ENCODE measurements at places on chromosomes 1 and 21.

GRCh38 chr1:5683446-5683845, 308.8 kb downstream of the NPHP4 start:
- DNase-seq: no peak

GRCh38 chr1:194295685-194296084, 1109.3 kb upstream of the B3GALT2 start:
- DNase-seq: peak; percentile 7

GRCh38 chr1:30686236-30686935, 37.0 kb downstream of the MATN1 start:
- no peak for DNase-seq

DNA sequence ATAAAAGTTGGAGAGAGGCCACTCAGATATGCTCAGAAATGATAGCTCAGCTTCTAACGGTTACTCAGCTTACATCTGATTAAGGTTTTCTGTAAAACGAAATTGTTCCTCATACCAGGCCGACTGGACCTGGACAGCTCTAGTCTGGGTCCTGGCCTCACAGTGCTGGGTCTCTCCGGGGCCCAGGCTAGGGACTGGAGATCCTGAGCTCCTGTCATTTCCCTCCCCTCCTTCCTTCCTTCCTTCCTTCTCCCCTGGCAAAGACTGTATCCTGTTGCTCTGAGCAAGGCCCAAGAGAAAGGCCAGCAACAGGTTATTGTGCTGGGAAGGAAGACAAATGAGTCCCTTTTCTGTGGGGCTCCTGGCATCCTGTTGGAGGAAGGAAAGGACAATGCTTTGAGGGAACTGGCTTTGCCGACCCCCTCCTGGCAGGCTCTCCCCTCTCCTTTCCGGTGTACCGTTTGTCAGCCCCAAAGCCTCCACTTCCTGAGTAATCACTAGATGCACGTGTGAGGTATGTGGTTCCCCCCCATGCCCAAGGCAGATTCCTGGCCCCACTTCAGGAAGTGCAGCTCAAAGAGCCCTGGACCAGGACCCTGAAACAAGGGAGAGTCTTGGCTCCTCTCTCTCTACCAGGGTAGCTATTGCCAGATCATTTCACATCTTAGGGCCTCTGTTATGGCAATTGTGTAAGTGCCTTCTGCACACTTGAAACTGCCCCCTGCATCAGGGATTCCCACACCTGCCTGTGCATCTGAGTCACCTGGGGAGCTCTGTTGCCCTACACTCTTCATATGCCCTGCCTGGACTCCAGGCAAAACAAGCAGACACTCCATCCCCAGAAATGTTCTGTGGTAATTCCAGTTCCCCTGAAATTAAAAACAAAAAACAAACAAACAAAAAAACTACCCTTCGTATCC, 212.7 kb upstream of the FGGY start:
- DNase-seq: no peak

DNA sequence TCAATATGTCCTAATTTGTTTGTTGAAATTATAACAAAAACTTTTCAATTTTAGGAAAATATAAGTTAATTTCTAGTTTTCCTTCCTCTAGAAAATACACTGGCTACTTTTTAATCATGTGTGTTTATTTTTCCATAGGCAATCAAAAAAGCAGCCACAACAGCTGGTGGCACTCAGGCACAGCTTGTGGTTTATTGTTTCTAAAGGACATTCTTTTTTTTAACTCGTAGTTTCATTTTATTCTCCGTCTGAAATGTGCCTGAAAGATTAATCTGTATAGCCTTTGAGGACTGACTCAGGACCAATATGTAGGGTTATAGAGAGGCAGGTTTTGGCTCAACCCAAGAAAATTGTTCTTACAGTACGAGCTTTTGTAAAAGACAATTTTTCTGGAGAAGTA, 20.7 kb upstream of the STX12 start:
- DNase-seq: no peak

- DNase-seq: no peak
These were observed 121.4 kb downstream of the ATG4C start for GRCh38 chr1:62905309-62905708.

DNA sequence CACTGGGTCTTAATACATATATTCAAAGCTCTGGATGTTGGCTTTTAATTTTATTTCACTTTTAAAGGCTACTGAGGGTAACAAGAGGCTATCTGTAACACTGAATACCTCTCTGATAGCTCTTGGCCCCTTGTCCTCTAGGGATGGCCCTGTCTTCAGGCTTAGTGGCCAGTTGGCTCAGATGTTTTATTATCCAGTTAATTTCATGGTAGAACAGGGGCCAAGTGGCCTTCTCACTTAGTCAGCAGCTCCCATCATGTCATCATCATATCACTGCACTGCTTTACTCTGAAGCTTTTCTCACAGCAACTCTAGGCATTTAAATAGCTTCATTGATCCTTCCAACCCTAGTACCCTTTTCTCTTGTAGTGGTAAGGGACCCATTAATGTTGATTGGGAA, 40.2 kb upstream of the MACF1 start:
- no peak for DNase-seq

GRCh38 chr1:15825800-15826199, 18.4 kb upstream of the UQCRHL start:
- DNase-seq: no peak

DNA sequence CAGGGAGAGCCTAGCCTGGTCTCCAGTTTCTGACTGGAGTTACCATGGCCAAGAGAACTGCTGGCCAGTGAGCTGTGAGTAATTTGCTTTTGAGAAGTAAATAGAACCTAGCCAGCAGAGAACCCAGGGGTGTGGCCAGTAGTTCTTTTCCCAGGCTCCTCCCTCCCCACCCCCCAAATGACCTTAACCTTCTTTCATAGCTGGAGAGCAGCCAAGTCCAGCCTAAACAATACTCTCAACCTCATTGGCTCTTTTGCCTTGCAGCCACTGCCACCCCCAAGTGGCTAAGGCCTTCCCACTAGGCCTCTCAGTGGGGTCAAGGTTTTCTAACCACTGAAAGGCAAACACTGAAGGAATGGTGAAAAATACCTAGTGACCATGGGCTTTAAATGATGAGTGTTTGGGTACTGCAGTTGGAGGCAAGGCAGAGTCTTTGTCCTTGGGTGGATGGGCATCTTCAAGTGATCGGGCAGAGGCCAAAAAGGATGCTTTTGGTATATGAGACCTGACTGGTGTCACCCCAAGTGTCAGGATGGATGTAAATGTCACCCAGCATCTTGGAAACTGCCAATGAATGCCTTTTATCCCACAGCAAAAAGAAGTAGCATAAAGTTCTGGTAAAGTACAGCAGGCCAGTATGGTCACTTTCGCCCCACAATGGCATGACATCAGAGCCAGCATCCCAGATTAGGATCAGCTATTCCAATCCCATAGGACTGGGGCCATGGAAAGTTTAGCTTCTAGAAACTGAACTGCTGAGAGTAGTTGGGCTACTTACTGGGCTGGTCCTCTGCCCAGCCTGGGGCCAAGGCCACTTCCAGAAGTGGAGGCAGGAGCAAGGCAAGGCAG, 3.5 kb upstream of the PIGV start:
- peak; percentile 42 for DNase-seq

DNA sequence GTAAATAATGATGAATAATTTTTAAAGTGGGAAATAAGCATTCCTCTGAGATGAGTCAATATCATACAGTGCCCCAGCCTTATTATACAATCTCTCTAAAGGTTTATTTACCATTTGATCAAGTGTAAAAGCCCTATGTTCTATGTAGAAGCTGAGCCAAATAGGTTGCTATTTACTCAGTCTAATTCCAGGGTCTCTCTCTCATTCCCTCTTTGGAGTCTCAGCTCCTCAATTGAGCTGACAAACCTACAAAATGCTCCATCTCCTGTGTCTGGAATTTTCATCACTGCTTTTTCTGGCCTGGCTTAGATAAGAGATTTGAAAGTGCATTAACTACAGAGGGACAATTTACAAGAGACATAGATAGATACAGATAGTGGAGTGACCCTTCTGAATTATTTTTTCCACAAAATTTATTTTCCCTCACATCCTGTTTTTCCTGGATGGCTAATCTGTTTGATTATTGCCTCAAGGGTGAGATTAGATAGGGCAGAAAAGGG, 24.8 kb upstream of the USH2A start:
- DNase-seq: no peak

GRCh38 chr1:244085891-244086290, 34.8 kb downstream of the ZBTB18 start:
- no peak for DNase-seq

DNA sequence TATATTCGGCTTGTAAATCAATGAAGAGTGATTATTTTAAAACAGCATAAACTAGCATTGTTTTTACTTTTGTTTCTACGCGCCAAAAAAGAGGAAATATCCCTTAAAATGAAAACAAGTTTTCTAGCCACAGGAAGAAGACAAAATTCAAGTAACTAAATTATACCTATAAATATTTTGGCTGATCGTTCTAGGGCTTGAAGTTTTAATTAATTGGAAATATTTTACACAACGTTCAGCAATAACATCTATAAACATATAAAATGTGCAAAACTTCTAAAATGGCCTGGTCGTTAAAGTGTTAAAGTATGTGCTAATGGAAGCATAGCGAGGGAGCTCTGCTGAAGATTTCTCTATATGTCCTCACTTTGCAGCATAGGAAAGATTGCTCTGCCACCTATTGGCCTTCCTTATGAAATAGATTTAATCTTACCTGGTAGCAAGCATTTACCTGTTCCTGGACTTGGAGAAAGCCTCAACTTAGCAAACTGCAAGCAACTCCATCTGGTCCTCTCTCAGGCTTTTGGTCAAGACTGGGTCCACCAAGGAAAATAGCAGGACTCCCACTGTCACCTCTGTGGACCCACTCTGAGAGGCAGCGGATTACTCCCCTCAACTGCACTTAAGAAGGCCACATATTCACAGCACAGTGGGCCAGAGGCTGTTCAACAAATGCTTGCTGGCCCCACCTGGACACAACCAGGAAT, 351.3 kb upstream of the RUNX1 start:
- peak; percentile 88 for DNase-seq

DNA sequence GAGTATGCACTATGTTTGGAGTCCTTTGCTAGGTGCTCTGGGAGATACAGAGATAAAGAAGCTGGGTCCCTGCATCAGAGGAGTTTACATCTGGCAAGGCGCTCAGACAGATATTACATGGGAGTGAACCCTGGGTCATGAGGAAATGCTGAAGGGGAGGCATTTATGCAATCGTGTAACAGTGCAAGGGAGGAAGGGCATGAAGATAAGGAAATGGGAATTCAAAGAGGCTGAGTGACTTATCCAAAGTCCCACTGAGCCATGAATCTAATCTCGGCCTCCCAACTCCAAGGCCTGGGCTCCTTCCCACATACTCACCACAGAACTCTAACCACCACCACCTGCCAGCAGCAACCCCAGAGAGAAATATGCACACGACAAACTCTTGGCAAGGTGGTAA, 51.6 kb downstream of the FAM163A start:
- no peak for DNase-seq

GRCh38 chr21:31351438-31351837, 7.4 kb upstream of the TIAM1 start:
- no peak for DNase-seq

GRCh38 chr1:231420299-231420958, 1.7 kb downstream of the EGLN1 start:
- peak; percentile 46 for DNase-seq

DNA sequence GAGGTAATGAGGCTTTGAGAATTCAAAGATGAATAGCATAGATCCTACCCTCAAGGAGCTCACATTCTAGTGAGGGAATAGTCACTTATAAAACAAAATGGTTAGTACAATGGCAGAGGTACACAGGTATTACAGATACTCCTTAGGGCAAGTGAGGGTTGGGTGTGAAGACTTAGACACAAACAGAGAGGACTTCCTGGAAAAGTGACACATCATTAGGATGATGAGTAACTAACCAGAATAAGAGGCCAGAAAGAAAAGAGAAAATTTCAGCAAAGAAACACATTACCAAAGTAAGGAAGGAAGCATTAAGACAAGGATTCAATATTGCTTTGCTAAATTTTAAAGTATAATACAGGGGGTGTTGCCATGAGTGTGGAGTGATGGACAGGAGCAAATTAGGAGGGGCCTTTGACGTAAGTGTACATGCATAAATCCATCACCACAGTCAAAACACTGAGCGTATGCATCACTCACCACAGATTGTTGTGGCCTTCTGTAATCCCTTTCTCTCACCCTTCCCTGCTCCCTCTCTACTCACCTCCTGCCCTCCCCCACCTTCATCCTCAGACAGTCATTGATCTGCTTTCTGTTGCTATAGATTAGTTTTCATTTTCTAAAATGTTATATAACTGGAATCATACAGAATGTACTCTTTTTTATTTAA, 7.9 kb downstream of the CD53 start:
- no peak for DNase-seq

DNA sequence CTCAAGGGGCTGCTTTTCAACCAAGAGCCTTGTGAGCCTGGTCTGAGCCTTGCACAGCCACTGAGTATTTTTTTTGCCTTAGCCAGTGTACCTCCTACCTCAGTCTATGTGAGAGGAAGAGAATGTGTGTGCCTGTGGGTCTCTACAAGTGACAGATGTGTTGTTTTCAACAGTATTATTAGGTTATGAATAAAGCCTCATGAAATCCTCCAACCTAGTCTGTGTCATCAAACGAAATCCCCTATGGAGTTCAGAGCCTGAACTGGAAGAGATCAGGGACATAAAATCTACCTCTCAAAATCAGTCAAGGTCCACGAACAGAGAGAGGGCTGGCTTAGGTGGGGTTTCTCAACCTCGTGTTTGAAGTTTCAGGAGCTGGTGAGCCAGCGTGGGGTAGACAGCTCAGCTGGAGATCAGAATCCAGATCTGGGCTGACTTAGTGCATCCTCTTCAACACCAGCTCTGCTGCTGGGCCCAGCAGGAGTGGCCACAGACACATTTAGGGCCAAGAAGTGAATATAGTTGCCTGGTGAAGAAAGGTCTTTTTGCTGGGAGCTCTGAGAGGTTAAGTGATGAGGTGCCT, 8.2 kb downstream of the XKR8 start:
- DNase-seq: no peak

- no peak for DNase-seq
These were observed 46.4 kb downstream of the TOR1AIP2 start for GRCh38 chr1:179831225-179831624.

DNA sequence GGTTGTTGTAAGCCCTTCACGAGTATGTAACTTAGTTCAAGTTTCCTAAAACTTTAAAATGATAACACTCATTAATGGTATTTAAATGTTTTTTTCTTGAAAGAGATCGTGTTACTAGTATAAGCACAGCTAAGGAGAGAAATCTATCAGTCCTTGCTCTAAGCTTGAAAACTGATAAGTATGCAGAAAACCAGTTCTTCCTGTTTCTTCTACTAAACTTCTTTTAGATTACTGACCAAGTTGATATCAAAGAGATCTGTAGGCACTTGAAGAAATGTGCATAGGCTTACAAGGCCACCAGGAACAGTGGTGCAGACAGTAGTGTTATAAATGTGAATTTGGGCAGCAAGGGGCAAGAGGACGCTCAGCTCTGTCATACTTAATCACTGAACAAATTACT, 3.9 kb downstream of the EFCAB14 start:
- DNase-seq: no peak

DNA sequence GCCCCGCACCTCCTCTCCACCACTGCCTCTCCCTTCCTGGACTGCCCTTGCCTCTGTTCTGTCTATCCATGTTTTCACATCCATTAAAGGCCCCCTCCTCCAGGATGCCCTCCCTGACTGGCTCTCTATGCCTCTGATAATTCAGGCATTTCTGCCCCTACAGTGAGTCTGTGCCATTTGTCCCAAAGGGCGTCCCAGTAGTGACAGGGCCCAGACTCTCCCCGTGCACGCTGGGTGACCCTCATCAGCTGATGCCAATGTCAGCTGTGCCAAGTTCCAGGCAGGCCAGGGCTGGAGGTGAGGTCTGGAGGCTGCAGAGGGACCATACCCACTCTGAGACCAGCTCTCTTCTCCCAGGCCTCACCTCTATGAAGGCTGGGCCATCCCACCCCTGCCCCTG, 3.2 kb upstream of the PLEKHG5 start:
- no peak for DNase-seq
